ENCODE measurements at places on chromosomes 11 and 22.

GRCh38 chr22:45239681-45240051 is 1.0 kb downstream of the KIAA0930 start:
- no peak for DNase-seq

GRCh38 chr11:96448225-96448624 is 58.4 kb downstream of the JRKL start:
- DNase-seq = no peak

GRCh38 chr11:45320371-45320770 is 34.2 kb upstream of the SYT13 start:
- no peak for DNase-seq

DNA sequence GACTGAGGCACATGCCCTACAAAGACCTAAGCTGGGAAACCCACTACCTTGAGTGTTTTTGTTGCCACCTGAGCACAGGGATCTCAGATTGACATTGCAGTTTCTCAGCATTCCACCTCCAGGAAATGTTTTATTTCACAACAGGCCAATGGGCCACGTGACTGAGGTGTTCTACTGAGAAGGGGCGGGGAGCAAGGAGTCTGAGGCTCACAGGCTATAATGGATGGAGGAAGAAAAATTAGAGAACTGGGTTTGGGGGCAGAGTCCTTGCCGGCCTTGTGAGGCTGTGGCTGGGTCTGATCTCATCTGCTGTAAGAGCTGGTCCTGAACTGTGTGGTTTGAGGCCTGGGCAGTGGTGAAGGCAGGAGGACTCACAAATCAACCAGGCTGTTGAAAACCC is 40.7 kb downstream of the ZNF202 start:
- DNase-seq = no peak

- DNase-seq = no peak
Observed at GRCh38 chr22:26722159-26722558, 64.8 kb downstream of the MIAT start.

- no peak for DNase-seq
Observed at GRCh38 chr11:104704146-104704830, 194.0 kb downstream of the CASP12 start.

- DNase-seq = no peak
Observed at GRCh38 chr11:22774716-22775115, 54.9 kb downstream of the SVIP start.

Data from CD8-positive, alpha-beta memory T cell (primary cell).